NT2/D1 (cell line): ENCODE measurements at places on chromosomes 12 and 14.

- DNase-seq, result no peak
Measured at GRCh38 chr14:83714151-83714550, 1815.8 kb upstream of the FLRT2 start.

GRCh38 chr12:55700255-55701018 lies 7.3 kb downstream of the ITGA7 start:
- no peak for DNase-seq

DNA sequence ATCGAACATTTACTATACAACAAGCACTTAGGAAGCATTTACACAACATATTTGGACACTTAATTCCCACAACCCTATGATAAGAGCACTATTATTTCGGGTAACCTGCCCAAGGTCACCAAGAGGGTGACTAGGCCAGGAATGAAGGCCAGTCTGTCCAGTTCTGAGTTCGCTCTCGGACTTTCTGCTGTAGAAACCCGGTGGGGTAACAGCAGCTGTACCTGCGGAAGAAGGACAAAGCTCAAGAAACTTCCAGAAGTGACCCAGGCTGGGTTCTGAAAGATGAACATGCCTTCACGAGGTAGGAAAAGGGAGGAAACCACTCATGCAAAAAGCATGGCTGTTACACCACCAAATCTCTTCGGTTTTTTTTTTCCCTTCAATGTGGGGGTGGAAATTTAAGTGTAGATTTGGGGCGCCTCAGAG lies 10.8 kb downstream of the PLA2G1B start:
- no peak for DNase-seq

DNA sequence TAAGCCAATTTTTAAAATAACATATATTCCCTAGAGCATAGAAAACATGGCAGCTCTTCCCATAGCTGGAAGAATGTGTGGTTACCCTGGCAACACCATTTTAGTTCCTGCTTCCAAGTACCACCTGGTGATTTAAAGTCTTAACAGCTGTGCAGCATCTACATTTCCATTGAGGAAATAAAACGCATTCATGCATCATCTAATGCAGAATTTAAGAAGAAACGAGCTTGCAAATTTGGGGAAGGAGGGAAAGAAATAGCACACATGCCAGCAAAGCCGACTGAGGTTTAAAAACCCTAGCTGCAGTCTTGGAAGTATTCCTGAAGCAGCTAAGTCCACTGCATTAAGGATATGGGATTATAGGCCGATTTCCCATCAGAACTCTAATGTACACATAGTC lies 22.8 kb upstream of the SLC38A2 start:
- DNase-seq, result no peak

DNA sequence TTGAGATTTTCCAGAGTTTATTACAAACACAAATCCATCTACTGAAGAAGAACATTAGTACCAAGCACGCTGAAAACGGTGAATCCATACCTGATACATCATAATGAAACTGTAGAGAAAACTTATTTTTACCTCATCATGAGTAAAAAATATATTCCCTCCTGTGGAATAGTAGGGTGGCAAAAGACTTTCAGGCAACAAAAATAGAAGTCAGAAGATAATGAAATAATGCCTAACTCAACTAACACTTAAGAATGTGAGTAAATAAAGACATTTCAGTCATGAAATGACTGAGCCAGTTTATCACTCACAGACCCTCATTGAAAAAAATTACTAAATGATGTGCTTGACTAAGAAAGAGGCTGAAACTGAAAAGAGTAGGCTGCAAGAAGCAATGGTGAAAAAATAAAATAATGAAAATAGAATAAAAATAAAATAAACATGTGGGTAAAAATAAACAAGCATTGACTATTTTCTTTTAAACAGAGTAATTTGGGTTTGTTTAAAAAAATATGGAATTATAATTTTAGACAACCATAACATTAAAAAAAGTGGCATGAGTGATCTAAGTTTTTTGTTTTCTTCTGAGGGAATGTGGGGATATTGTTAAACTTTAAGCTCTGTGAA lies 148.6 kb downstream of the ASCL1 start:
- DNase-seq, result no peak

- no peak for DNase-seq
Measured at GRCh38 chr14:22884738-22885523, 1.9 kb downstream of the REM2 start.

DNA sequence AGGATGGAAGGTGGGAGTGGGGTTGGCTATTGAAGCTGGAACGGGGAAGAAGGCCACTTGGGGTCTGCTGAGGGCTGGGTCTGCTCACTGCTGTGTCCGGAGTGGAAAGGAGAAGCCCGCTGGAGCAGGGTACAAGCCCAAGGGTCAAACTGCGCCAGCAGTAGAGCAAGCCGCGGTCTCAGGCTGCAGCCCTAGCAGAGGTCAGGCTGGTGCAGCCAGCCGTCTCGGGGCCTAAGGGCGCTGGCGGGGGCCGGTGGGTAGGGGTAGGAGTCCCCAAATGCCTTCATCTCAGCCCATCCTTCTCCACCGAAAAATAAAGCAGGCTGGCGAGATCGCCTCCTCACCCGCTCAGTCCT lies 718 bp upstream of the JDP2 start:
- DNase-seq, result no peak

- no peak for DNase-seq
Measured at GRCh38 chr12:42135259-42135814, 9.3 kb downstream of the GXYLT1 start.

- no peak for DNase-seq
Measured at GRCh38 chr14:30974628-30975027, 50.8 kb upstream of the AP4S1 start.

DNA sequence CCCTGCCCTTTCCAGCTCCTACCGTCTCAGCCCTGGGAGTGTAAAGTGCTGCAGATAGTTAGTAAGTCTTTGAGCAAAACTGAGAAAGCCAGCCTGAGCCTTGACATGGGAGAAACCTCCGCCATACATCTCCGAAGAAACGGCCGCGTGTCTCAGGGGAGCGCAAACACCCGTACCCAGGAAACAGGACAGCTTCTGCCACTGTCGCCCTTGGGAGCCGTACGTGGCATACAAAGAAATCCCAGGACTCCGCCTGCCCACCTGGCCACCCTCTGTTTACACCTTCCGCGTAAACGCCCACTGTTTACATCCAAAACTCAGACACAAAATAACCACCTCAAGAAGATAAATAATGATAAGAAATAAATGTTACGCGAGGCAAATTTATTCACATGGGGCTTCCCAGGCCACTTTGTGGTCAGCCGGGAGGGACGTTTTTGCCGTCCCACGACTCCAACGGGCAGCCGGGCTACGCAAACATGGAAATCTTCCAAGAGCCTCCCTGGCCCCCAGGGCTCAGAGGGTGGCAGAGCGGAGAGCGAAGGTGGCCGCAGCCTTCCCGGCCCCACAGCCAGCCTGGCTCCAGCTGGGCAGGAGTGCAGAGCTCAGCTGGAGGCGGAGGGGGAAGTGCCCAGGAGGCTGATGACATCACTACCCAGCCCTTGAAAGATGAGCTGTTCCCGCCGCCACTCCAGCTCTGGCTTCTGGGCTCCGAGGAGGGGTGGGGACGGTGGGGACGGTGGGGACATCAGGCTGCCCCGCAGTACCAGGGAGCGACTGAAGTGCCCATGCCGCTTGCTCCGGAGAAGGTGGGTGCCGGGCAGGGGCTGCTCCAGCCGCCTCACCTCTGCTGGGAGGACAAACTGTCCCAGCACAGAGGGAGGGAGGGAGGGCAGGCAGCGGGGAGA lies at the start of gene BDKRB2:
Gene BDKRB2 (plus strand): TSS at position 689 of the 908 bp plus-strand sequence. CDS start 32,269 bp downstream, outside the sequence.
- peak; percentile 23 for DNase-seq

DNA sequence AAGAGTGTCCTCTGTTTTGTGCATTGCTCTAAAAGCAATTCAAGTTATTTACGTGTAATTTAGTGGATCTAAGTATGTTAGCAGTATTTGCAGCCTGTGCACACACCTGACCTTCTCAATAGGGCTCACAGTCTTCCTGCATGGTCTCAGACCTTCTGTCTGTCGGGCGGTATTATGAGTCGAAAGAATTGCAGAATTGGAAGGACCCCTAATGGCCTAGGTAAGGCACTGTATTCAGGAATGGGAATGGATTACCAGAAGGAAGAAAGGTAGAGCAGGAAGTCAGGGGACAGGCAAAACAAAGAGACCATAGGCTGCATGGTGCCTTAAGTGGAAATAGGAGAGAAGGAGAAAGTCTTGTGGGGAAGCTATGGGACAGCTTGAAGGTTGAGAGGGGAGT lies 341.6 kb downstream of the VRK1 start:
- peak; percentile 11 for DNase-seq

DNA sequence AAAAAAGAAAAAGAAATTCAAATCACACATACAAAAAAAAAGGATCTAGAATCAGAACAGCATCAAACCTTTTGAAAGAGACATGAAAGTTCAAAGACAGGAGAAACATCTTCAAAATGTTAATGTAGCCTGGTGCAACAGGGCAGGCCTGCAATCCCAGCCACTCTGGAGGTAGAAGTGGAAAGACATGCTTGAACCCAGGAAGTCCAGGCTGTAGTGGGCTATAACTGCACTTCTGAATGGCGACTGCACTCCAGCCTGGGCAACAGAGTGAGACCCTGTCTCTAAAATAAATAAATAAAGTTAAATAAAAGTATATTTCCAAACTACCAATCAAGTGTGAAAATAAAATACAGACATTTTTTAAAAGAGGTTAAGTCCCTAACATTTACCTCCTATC lies 18.7 kb upstream of the AP4S1 start:
- DNase-seq, result no peak

DNA sequence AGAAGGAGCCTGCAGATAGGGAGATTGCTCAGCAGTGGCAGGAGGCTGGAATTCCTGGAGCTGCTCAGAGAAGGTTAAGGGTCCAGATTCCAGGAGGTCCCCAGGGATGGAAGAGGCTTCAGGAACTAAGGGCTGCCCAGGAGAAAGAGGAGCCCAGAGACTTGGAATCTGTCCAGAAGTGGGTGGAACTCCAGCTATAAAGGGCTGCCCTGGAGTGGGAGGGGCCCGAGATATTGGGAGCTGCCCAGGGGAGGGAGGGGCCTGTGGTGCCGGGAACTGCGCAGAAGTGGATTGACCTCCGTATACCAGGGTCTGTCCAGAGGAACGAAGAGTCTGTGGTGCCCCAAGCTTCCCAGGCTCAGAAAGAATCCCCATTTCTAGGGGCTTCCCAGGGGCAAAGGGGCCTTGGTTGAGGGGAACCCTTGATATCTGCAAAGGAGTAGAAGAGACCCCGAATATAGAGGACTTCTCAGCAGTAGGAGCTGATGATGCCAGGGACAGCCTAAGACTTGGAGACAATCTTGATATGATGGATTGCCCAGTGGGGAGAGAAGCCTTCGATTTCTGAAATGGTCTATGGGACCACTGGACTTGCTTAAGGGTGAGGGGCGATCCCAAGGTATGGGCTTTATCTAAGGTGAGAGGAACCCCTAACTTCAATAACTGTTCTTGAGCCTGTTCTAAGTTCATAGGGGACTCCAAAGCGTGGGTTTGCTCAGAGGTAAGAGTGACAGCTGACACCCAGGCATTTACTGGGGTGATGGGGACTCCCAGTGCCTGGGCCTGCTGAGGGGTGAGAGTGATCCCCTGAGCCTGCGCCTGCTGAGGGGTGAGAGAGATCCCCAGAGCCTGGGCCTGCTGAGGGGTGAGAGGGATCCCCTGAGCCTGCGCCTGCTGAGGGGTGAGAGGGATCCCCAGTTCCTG lies 45.0 kb downstream of the FAM186A start:
- no peak for DNase-seq

GRCh38 chr14:99225436-99226203 lies 46.4 kb downstream of the BCL11B start:
- no peak for DNase-seq

GRCh38 chr14:34931206-34931605 lies 51.6 kb upstream of the SRP54 start:
- DNase-seq, result no peak

GRCh38 chr12:101277443-101277842 lies 2.5 kb upstream of the UTP20 start:
- no peak for DNase-seq

DNA sequence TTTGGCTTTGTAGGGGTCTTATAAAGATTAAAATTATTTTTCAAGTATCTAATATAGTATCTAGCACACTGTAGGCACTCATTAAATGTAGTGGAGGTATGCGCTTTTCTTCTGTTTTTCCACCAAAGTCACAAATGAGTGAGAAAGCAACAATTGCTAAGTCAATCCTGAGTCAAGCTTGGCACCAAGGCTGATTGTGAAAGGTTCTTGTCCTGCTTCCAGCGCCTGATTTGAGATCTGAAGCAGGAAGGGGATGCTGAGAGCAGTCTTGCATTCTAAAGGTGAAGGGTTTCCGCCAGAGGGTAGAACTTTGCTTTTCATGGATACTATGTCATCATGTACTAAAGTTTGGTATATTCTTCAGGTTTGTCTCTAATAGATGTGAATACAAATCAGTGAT lies 64.9 kb upstream of the DAAM1 start:
- DNase-seq, result no peak
